ENCODE measurements at places on chromosomes 1 and 21.

DNA sequence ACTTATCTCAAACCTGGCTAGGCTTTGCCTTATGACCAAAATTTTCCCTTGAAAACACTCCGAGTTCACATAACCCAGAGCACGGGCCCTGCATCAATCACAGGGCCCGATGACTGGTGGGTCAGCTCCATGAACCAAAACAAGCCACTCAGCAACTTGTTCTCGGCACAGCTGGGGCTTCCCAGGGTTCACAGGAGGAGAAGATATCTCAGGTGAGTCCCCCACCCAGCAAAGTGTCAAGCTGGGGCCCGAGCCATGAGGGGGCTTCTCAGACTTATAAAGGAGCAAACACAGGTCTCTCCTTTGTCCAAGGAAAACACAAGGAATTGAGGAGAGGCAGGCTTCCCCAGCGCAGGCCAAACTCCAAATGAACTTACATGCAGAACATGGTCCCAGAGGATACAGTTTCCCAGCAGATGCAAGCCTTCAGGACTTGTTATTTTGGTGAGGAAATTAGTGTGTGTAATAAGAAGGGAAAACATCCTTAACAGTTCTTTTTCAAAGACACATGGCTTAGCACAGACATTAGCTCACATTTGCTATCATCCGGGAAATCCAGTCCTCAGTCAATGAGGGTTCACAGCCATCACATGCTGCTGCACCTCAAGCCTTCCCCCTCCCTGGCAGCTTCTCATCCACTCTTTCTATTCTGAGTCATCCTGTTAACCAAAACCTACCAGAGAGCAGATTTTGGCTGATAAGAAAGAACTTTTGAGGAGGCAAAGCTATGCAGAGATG lies 98.1 kb upstream of the NFIA start:
- no peak for DNase-seq

- DNase-seq: no peak
Measured at GRCh38 chr1:225688345-225688744, 35.4 kb upstream of the ENAH start.

DNA sequence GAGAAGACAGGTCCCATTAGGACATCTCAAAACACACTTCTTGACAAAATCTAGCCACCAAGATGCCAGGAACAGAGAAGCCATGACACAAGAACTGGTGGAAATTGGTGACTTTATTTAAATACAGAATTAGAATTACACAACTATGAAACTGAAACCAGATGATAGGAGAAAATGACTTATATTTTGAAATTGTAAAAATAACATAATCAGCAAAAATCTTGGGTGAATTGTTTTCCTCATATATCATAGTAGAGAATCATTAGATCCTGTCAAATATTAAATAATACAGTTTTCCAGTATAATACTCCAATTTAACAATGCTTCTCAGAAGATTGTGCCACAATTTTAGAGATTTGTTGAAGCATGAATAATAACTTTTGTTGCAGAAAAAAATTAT lies 81.5 kb upstream of the MROH9 start:
- DNase-seq: no peak

GRCh38 chr21:32056791-32057190 lies 184.0 kb downstream of the HUNK start:
- DNase-seq: no peak

GRCh38 chr21:31278511-31279130 lies 65.4 kb downstream of the TIAM1 start:
- DNase-seq: no peak

DNA sequence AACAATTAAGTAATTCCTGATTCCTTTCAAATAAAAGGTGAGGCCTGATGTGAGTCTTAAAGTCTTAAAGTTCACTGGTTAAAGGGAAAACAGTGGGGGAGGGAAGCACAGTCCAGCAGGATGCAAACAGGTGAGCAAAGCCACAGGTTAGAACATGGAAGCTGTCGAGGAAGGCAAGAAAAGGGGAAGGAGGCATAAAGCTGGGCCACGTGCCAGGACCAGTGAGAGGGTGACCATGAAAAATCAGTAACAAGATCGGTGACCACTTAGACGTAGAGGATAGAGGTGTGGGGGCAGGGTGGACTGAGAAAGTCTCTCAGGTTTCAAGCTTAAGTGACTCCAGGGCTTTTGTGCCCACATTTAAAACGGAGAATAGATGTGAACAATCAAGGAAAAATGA lies 231.3 kb downstream of the SETD4 start:
- DNase-seq: no peak

- DNase-seq: no peak
Measured at GRCh38 chr1:8293118-8293517, 24.8 kb upstream of the SLC45A1 start.

GRCh38 chr1:203172184-203173010 lies 3.2 kb downstream of the MYBPH start:
- DNase-seq: peak; percentile 62
